ENCODE measurements at places on chromosomes 4 and X.

GRCh38 chr4:37719021-37719420 lies 32.8 kb upstream of the RELL1 start:
- no peak for DNase-seq

DNA sequence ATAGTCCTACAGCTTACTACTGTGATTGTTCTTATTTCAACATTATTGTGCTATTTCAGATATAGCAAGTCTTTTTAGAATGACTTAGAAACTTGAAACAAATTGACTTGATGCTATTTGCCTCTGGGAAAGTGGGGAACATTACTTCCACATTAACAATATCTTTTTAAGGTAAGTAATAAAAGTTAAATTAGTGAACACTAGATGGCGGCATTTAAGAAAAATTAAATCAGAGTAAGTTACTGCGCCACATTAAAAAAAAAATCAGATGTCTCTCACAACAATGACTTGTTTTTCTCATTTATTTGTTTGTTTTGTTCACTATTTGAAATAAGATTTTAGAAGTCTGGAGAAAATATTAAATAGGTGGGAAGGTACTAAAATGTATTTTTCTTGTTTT lies 1026.9 kb upstream of the SLIT2 start:
- DNase-seq, result no peak

- no peak for DNase-seq
Measured at GRCh38 chrX:475926-476723, 89.4 kb upstream of the PPP2R3B start.

DNA sequence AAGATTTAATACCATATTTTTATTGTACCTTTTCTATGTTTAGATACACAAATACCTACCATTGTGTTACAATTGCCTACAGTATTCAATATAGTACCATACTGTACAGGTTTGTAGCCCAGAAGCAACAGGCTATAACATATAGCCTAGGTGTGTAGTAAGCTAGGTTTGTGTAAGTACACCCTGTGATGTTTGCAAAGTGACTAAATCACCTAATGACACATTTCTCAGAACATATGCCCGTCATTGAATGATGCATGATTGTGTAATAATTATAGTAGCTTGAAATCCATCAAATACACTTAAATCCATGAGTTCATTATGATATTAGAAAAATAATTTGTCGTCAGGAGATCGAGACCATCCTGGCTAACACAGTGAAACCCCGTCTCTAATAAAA lies 30.8 kb downstream of the GAB3 start:
- DNase-seq, result no peak

DNA sequence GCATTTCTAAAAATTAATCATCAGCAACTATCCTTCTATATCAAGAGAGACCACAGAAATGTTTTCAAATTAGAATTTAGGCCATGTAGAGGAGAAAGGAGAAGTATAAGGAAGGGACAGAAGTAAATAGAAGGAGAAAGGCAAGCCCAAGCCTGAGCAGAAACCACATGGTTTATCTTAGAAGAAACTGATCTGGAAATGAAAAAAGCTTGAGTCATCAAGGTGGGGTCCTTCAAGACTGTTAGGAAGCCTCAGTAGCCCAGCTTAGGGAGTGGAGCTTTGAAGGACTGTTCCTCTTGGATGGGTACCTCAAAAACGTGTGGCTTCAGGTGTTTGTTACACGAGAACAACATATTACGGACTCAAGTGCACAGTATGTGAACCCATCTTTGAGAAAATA lies 4.5 kb downstream of the BMX start:
- DNase-seq, result no peak

- DNase-seq, result no peak
Measured at GRCh38 chrX:111170017-111170416, 74.0 kb downstream of the PAK3 start.

- no peak for DNase-seq
Measured at GRCh38 chr4:185761352-185762235, 50.4 kb downstream of the SORBS2 start.

Data from stimulated activated CD8-positive, alpha-beta memory T cell treated with anti-CD3 and anti-CD28 coated beads, Interleukin-2, amount 100 ng/mL, for 1 hour (primary cell).